ENCODE measurements at places on chromosomes 16 and 17.
A peak's percentile ranks its signal among the peaks of the same experiment; 100 is the strongest.

DNA sequence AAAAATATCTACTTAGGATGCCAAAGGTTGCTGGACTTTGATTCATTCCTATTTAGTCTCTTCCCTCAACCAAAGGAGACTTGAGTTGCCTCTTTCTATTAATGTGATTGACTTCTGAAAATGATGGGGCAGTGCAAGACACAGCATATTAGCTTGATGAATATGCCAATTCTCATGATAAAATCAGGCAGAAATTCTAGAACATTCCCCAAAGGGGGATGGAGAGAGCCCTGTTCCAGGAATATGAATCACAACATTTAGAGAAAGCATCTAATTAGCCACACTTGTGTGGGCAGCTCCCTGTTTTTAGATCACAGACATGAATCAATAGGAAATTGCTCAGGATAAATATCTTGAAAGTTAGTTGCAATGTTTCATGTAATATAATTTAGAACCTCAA, 584.0 kb upstream of the CDH8 start:
- no peak for DNase-seq

GRCh38 chr17:7034955-7035590, 742 bp upstream of the SLC16A13 start:
- no peak for DNase-seq

- DNase-seq: no peak
These were observed 73.1 kb downstream of the SREBF1 start for GRCh38 chr17:17763734-17764133.

DNA sequence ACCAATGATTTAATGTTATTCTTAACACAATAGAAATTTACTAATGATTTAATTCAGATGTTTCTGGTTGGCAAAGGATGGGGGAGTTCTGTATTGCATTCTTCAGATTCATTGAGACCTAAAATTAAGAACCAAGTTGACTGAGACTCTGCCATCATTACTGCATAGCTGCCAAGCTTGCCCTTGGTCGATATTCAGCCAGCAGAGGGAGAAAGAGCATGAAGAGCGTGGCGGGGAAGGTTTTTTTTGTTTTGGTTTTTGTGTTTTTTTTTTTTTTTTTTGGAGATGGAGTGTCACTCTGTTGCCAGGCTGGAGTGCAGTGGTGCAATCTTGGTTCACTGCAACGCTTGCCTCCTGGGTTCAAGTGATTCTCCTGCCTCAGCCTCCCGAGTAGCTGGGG, 659.4 kb upstream of the EEF2KMT start:
- DNase-seq: no peak

- no peak for DNase-seq
These were observed 63.4 kb downstream of the ANKRD11 start for GRCh38 chr16:89426736-89427530.

DNA sequence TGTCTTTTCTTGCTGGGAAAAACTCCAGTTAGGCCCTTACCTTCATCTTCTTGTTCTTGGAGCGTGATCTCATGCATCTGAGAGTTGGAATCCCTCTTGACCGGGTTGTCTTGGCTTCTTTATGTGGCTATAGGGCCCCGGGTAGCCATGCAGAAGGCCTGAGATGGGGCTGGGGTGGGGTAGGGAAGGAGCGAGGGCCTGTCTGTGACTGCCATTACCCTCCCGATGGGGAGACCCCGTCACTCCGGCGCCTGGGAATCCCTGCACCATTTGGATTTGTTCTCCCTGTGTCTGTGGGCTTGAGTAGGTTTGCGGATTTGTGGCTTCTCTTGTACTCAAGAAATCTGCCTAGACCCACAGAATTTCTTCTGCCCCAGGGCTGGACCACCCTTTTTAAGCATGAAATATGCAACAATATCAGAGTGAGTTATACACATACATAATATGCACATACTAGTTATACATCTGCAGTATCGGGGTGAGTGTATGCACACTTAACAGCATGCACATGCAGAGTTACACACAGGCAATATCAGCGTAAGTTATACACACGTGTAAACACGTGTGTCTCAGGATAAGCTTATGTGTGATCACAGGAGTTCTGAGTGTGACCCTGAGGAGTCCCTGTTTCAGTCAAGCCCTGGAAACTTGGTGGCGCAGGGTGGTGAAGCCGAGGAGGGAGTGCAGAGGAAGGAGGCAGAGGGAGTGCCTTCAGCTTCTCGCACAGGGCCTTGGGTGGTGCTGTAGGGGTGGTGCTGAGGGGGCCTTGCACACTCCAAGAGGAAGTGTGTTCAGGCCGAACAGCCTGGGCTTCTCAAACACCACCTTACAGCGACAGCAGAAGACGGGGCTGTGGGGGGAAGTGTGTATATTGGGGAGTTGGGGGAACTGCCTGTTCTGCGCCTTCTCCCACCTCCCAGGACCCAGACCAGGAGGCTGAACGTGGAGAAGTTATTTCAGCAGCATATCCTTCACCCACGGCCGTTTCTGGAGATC, 18.5 kb downstream of the CCDC42 start:
- DNase-seq: peak; percentile 57
